ENCODE measurements at places on chromosomes 6 and 20. TPM values are rescaled to one million over a fixed set of nuclear protein-coding genes. Genes with fewer than 3 reads are reported as not detected.

DNA sequence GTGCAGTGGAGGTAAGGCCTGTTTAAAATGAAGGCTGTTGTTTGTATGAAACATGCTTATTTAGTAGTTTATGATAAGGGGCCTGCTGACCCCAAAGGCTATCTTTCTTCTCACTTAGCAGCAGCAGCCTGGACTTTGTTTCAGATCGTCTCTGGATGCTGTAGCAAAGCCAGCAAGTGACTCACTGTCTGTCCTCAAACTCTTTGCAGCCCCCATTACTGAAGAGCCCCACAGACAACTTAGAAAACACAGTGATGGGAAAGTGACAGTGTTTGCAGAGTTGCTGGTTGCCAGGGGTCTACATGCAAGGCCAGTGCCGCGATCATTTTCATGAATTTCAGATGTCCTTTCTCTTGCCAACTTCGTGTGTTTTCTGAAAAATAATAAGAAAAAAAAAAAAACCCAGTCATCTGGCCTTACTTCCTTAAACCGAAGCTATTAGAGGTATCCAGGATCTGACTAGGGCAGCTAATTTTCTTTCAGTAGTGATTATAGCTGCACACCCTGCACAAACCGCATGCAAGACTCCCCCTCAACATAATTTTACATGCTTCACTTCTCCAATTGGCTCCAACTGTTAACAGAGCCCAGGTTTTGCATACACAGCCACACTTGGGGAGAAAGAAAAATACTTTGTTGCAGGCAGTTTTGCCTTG, 11.6 kb upstream of the F13A1 start:
- H3K27ac ChIP-seq, result peak overlapping the region; percentile 41
- H3K4me3 ChIP-seq, result no peak overlapping the region
- no peaks in the 10 kb centered on the region for H3K36me3 ChIP-seq
- DNase-seq, result no peak
- H3K27me3 ChIP-seq, result no peaks in the 10 kb centered on the region

GRCh38 chr20:58233881-58234528, 5.6 kb upstream of the ANKRD60 start:
- H3K27ac ChIP-seq, result no peak overlapping the region
- no peaks in the 10 kb centered on the region for H3K36me3 ChIP-seq
- H3K4me3 ChIP-seq, result no peak overlapping the region
- H3K4me1 ChIP-seq, result no peaks in the 10 kb centered on the region

DNA sequence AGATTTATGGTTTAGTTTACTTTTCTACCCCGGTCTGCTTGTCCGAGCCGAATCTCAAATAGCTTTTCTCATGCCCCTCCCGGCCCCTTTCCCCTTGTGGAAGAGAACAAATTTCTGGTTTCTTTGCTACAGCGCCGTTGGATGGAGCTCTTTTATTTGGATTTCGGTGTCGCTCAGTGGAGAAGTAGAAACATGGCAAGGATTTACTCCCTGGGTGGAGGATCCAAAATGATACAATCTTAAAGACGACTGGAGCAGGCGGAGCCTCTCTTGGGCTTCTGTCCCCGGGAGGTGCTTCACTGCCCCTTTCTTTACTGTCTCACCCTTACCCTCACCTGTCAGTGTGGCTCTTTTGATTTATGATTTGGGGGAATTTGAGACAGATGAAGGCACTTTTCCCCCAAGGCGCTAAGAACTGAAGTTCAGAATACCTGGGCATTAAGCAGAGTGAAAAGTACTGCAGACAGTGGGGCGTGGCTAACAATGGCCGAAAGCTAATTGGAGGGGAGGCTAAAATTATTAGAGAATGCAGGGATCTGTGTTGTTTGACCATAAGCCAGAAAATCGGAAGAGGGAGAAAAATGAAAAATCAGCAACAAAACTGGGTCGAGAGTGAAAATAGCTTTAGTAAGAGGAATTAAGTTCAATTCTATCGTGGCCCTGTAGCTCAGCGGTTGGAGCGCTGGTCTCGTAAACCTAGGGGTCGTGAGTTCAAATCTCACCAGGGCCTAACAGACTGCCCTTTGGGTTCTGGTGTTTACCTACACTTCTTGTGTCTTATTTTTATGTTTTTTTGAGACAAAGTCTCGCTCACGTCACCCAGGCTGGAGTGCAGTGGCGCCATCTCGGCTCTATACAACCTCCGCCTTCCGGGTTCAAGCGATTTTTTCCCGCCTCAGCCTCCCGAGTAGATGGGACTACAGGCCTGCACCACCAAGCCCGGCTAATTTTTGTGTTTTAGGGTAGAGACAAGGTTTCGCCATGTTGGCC, 145.1 kb upstream of the ZNF184 start:
- H3K4me3 ChIP-seq, result peak overlapping the region; percentile 46
- no peak overlapping the region for H3K27ac ChIP-seq
- H3K4me1 ChIP-seq, result no peaks in the 10 kb centered on the region
- no peaks in the 10 kb centered on the region for H3K36me3 ChIP-seq
- DNase-seq, result no peak

The SEL1L2 gene
- 0.71 TPM for total RNA-seq

DNA sequence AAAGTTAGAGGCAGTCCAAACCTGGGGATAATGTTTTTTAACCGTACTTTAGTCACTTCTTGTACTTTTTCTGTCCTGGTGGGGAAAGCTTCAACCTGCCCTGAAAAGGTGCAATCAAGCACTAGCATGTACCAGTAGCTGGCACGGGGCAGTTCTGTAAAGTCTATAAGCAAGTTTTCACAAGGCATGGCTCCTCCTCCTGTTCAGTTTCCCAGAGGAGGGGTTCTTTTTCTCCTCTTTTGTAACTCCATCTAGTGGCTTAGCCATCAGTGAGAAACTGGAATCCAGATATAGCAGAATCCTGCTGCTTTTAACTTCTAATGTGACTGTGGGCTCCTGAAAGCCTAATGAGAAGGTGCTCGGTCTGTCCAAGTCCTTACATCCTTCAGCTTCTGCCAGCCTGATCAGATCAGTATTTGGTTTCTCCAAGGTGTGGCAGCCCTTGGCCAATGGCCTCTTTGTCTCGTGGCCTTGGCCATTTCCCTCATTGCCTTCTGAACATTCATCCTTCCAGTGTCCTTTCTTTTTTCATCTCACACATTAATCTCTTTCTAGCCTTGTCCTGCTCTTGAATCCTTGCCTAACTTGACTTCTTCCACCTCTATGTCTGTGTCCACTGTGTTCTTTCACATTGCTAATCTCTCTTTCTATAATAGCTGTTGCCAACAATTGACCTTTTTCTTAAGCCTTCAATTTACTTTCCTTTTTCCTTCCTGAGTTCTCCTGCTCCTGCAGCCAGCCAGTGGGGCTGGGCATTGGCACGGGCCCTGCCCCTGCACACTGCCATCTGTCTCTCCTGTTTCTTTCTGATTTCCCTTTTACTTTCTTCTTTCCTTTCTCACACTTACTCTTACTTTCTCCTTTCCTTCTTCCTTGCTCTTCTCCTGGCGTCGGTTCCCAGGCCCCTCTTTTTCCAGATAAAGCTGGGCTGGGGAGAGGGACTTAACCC, 222.0 kb upstream of the SYNCRIP start:
- H3K4me3 ChIP-seq, result peak overlapping the region; percentile 54
- no peaks in the 10 kb centered on the region for H3K27me3 ChIP-seq
- DNase-seq, result no peak
- no peak overlapping the region for H3K27ac ChIP-seq
- no peaks in the 10 kb centered on the region for H3K36me3 ChIP-seq

GRCh38 chr6:33724102-33725023, 12.9 kb upstream of the UQCC2 start:
- H3K4me3 ChIP-seq, result no peak overlapping the region
- H3K4me1 ChIP-seq, result peaks cover 33% of the 10 kb centered on the region
- no peak for DNase-seq
- H3K27me3 ChIP-seq, result no peaks in the 10 kb centered on the region
- H3K36me3 ChIP-seq, result peaks cover 6% of the 10 kb centered on the region
- peak overlapping the region; percentile 99 for H3K27ac ChIP-seq

The VWA7 gene
- 3.2 TPM for total RNA-seq

The RFX6 gene
- not detected for total RNA-seq

The HMGA1 gene
- total RNA-seq, result 74.1 TPM

DNA sequence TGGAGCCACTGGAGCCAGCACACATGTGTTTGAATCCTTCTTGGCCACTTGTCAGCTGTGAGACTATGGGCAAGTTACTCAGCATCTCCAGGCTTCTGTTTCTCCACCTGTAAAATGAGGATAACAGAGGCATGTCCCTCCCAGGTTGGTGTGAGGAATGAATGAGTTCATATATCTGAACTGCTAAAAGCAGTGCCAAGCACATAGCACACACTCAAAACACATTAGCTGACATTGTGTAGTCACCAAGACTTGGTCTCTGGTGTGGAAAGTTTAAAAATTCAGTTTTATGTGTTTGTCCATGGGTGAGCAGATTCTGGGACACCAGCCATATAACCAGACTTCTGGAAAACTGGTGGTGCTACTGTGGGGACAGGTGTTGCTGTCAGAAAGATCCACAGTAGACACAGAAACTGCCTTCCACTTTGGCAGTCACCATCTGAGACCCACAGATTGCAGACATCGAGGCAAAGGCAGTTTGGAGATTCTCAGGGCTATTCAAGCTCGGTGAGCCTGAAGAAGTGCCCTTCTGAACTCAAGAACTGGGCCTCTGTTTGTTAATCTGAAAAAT, 115.8 kb downstream of the MRPL14 start:
- no peaks in the 10 kb centered on the region for H3K36me3 ChIP-seq
- no peak overlapping the region for H3K4me3 ChIP-seq
- H3K4me1 ChIP-seq, result peaks cover 24% of the 10 kb centered on the region
- DNase-seq, result no peak
- peak overlapping the region; percentile 36 for H3K27ac ChIP-seq

The TTLL9 gene
- not detected for total RNA-seq

DNA sequence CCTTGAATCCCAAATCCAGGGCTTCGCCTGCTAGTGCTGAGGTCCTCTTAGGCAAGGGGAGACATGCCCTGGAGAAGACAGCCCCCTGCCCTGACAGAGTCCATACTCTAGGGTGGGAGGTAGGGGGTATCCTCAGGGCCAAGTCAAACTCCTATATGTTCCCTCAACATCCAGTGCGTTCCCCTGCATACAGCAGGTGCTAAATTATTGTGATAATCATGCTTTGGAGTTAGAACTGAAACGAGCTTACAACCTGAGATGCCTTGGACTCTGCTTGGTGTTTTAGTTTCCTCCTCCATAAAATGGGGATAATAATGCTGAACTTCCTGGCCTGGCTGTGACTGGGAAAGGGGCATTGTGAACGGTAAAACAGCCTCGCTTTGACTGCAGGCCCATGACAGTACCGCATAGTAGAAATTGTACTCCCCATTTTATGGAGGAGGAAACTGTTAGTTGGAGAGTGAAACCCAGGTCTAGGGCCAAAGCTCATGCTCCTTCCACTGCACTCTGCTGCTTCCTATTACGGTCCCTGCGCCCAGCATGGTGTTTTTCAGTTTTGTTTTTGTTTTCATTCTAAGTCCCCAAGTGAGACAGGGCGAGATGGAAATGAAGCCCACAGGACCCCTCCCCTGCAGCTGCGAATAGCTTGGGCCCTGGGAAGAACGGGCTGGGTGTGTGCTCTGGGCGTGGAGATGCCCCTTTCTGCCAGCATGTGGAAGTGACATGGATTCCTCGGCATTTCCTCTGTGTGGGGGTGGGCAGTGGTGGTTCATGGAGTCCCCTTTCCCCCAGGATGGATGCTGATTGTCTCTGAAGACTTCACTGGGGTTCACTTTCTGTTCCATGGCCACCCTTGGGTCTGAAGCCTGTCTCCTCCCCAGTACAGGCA, 162.5 kb downstream of the VEGFA start:
- no peak overlapping the region for H3K4me3 ChIP-seq
- no peak for DNase-seq
- H3K27me3 ChIP-seq, result no peaks in the 10 kb centered on the region
- H3K27ac ChIP-seq, result no peak overlapping the region

The MCCD1 gene
- total RNA-seq, result not detected

The GPR6 gene
- total RNA-seq, result not detected

The SLC17A1 gene
- not detected for total RNA-seq

- DNase-seq, result no peak
- H3K4me3 ChIP-seq, result no peak overlapping the region
- no peaks in the 10 kb centered on the region for H3K36me3 ChIP-seq
- H3K27me3 ChIP-seq, result no peaks in the 10 kb centered on the region
- no peak overlapping the region for H3K27ac ChIP-seq
Observed at GRCh38 chr6:24031496-24031895, 94.5 kb upstream of the NRSN1 start.

The KCNG1 gene
- not detected for total RNA-seq

GRCh38 chr6:108581237-108581931, 20.7 kb downstream of the FOXO3 start:
- H3K36me3 ChIP-seq, result no peaks in the 10 kb centered on the region
- peaks cover 97% of the 10 kb centered on the region for H3K4me1 ChIP-seq
- peak overlapping the region; percentile 28 for H3K4me3 ChIP-seq
- no peaks in the 10 kb centered on the region for H3K27me3 ChIP-seq
- H3K27ac ChIP-seq, result peak overlapping the region; percentile 84
- peak; percentile 68 for DNase-seq

GRCh38 chr6:36598739-36599318, 4.7 kb downstream of the SRSF3 start:
- H3K27me3 ChIP-seq, result no peaks in the 10 kb centered on the region
- H3K4me3 ChIP-seq, result peak overlapping the region; percentile 69
- H3K4me1 ChIP-seq, result peaks cover 66% of the 10 kb centered on the region
- DNase-seq, result no peak

The CLPSL1 gene
- not detected for total RNA-seq

DNA sequence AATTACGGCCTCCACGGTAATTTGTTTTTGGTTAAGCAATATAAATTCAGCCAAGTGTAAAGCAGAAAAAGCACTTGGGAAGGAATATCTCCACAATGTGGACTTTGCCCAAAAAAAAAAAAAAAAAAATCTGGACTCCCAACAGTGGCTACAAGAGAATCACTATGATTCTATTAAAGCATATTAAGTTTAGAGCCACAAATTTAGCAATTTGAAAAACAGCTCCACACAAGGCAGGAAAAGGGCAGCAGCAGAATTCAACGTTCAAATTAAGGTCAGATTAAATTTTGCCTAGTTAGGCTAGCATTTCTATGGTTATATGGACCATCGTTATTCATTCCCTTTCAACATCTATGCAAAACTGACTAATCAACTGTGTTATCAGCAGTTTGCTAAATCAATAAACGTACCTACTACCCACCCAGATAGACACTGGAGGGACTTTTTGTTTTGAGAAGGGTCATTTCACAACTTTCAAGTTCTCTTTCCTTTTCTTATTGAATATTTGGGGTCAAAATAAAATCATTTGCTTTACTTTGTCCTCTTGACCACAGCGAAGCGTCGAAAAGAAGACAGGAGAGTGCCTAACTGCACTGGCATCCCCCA, 1.0 kb downstream of the MCM9 start:
- H3K27me3 ChIP-seq, result no peaks in the 10 kb centered on the region
- peak overlapping the region; percentile 87 for H3K4me3 ChIP-seq
- peaks cover 11% of the 10 kb centered on the region for H3K4me1 ChIP-seq
- DNase-seq, result no peak
- H3K27ac ChIP-seq, result peak overlapping the region; percentile 94

- no peaks in the 10 kb centered on the region for H3K36me3 ChIP-seq
- peaks cover 5% of the 10 kb centered on the region for H3K4me1 ChIP-seq
- H3K4me3 ChIP-seq, result no peak overlapping the region
- no peak overlapping the region for H3K27ac ChIP-seq
- no peak for DNase-seq
Observed at GRCh38 chr20:50471231-50471630, 39.0 kb upstream of the PTPN1 start.

- no peaks in the 10 kb centered on the region for H3K27me3 ChIP-seq
- peak overlapping the region; percentile 95 for H3K27ac ChIP-seq
- H3K4me1 ChIP-seq, result peaks cover 67% of the 10 kb centered on the region
- DNase-seq, result peak; percentile 88
- no peak overlapping the region for H3K4me3 ChIP-seq
- peaks cover 20% of the 10 kb centered on the region for H3K36me3 ChIP-seq
Observed at GRCh38 chr6:43668151-43669028, 19.2 kb downstream of the MRPS18A start.
